HepG2 (cell line): ENCODE measurements at places on chromosomes 6 and 20. TPM values are rescaled to one million over a fixed set of nuclear protein-coding genes. Genes with fewer than 3 reads are reported as not detected.

DNA sequence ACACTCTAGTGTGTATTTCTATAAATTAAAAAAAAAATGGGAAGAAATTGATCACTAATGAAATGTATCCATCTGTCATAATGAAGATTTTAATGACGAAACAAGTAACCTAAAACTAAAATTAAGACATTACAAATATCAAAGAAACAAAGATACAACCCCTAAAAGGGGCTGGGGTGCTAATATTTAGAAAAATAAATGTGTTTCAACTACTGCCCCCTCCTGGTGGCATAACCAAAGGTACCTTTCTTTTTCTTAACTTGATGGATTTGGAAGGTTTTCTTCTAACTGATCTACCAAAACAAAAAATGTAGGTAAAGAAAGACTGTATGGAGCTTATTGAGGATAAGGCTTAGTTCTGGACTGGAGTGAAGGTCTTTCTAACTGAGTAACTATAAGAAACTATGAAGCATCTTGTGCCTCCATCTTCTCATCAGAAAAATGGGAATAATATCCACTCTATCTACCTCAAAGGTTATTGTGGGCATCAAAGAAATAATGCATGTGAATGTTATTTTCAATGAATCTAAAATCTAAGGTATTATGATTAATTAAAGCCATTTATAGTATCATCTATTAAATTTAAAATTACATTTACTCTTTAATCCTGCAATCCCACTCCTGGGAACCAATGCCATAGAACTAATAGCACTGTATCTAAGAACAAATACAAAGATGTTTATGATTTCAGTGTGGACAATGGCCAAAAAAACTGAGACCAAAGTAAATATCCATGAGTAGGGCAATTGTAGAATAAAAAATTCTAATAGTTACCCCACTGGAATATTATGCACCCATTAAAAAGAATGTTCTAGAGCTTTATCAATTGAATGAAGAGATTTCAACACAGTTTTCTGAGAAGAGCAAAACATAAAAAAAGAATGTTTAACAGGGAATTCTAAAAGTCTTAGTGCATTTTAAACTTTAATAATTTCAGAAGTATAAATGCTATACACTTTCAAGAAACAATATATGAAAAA, 117.2 kb downstream of the BACH2 start:
- no peaks in the 10 kb centered on the region; the same call in 1 of the 2 replicates for H3K27me3 ChIP-seq
- H3K4me1 ChIP-seq, result no peaks in the 10 kb centered on the region
- DNase-seq, result no peak

GRCh38 chr6:132017942-132018341, 66.8 kb upstream of the CCN2 start:
- H3K36me3 ChIP-seq, result no peaks in the 10 kb centered on the region
- peaks cover 36% of the 10 kb centered on the region for H3K4me1 ChIP-seq
- H3K27me3 ChIP-seq, result no peaks in the 10 kb centered on the region
- no peak for DNase-seq
- no peak overlapping the region for H3K27ac ChIP-seq

NKX2-2 gene
- polyA plus RNA-seq, result not detected in 2 replicates

DNA sequence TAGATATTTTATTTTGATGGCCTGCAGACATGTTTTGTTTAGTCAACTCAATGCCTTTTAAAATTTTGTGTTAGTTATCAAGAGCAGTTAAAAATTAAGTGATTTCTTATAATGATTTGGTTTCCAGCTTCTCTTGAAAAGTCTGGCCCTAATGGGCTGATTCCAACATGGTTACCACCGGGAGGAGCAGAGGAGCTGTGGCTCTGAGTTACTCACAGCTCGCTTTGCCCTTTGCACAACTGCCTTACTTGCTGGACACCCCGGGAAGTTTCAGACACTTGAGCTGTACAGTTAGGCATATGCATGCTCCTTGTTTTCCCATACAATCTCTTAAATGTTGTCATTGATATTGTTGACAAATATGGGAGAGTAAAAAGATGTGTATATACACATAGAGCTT, 173.1 kb upstream of the MMS22L start:
- H3K36me3 ChIP-seq, result no peaks in the 10 kb centered on the region
- no peaks in the 10 kb centered on the region for H3K4me1 ChIP-seq
- no peak for DNase-seq
- no peaks in the 10 kb centered on the region for H3K27me3 ChIP-seq
- no peak overlapping the region for H3K4me3 ChIP-seq

DNA sequence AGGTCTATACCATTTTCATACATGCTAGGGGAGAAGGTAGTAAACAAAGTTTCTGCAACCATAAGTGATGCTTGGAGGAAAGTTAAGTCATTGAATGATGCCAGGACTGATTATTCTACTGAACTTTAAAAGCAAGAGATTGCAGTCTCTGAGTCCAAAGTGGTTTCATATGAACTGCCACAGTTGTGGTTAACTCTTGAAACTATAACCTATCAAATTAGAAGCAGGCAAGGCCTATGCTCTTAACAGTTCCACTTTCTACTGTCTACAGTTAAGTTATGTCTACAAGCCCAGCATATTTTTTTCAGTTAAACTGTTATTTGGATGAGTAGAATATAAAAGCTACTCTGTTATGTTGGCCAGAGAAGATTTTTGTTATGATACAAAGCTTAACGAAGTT, 326.5 kb upstream of the RUNX2 start:
- H3K4me1 ChIP-seq, result no peaks in the 10 kb centered on the region
- no peaks in the 10 kb centered on the region for H3K27me3 ChIP-seq
- H3K36me3 ChIP-seq, result 0 out of 2 replicates have a peak, but pooled peaks cover 2% of the 10 kb centered on the region
- H3K27ac ChIP-seq, result no peak overlapping the region

MAK gene
- polyA plus RNA-seq, result 0.01 TPM in 1 of 2 replicates, not detected in the other

- no peaks in the 10 kb centered on the region for H3K4me1 ChIP-seq
- H3K27me3 ChIP-seq, result no peaks in the 10 kb centered on the region
- no peaks in the 10 kb centered on the region for H3K36me3 ChIP-seq
- no peak overlapping the region for H3K4me3 ChIP-seq
Observed at GRCh38 chr6:44828780-44829179, 441.3 kb downstream of the CDC5L start.

SYCP2L gene
- 0.37 and 0.54 TPM in 2 replicates for polyA plus RNA-seq

STK38 gene
- polyA plus RNA-seq, result 10.3 and 10.7 TPM in 2 replicates

GRCh38 chr6:117399126-117399525, 26.6 kb downstream of the ROS1 start:
- no peak for DNase-seq
- no peaks in the 10 kb centered on the region for H3K36me3 ChIP-seq
- no peaks in the 10 kb centered on the region for H3K27me3 ChIP-seq
- no peak overlapping the region for H3K4me3 ChIP-seq
- H3K27ac ChIP-seq, result no peak overlapping the region

GRCh38 chr20:59342023-59342957, 41.9 kb downstream of the EDN3 start:
- H3K36me3 ChIP-seq, result no peaks in the 10 kb centered on the region
- no peak overlapping the region for H3K27ac ChIP-seq
- DNase-seq, result no peak
- 0 out of 2 replicates have a peak, but pooled peaks cover 2% of the 10 kb centered on the region for H3K27me3 ChIP-seq
- H3K4me1 ChIP-seq, result no peaks in the 10 kb centered on the region

BPIFB2 gene
- 902 and 1,439 TPM in 2 replicates for polyA plus RNA-seq

DNA sequence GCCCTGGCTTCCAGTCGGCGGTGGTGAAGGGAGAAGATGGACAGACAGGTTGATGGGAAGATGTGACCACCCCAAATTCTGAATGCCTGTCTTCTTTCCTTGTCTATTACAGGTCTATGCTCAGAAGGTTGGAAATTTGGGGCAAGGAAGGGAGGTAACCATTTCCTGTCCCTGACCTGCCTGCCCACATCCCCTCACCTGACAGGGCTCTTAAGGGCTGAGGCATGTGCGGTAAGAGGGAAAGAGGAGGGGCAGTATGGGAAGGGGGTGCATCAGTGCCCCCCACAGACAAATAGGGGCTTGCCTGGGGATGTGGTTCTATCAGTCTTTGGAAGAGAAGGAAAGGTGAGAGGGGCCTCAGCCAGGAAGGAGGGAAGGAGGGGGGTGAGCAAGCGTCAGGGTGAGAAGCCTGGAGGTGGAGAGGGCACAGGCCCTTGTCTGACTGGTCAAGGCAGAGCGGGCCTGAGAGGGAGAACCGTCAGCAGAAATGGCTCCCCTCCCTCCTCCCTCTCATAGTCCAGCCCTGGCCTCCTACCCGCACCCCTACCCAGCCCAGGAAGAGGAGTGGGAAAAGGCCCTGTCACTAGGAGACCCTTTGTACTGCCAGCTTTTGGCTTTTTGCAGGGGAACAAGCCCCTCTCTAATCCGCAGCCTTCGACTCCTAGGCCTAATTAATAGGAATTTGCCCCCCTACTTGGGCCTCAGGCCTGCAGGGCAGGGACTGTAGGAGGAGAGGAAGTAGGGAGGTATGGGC, 104.4 kb upstream of the FOXP4 start:
- peaks cover 19% of the 10 kb centered on the region for H3K27me3 ChIP-seq
- H3K36me3 ChIP-seq, result no peaks in the 10 kb centered on the region
- H3K4me1 ChIP-seq, result peaks cover 30% of the 10 kb centered on the region
- no peak for DNase-seq
- H3K4me3 ChIP-seq, result no peak overlapping the region

PRIM2 gene
- 4.9 and 8.0 TPM in 2 replicates for polyA plus RNA-seq

DNA sequence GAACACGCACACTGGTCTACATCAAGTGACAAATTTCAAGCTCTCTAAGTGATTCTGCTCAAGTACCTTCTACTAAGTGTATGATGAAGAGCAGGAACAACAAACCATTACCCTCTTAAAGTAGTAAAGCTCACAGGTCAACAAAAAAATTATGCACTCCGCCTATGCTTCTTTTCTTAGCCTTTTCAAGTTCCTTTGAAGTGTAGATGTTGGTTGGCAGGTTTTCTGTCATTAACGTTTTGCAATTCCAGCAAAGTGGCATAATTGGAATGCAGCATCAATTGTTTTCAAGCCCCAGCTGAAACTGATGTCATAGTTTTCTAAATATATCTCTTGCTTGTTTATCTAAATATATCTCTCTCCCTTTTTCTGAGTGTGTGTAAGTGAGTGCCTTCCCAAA, 396.9 kb upstream of the EYS start:
- H3K27ac ChIP-seq, result no peak overlapping the region
- no peaks in the 10 kb centered on the region for H3K27me3 ChIP-seq
- H3K36me3 ChIP-seq, result no peaks in the 10 kb centered on the region
